Stimulated activated naive CD4-positive, alpha-beta T cell (primary cell): ENCODE measurements at places on chromosomes 5 and 9.

GRCh38 chr5:133247881-133248624, 196.2 kb downstream of the HSPA4 start:
- DNase-seq, result no peak

- no peak for DNase-seq
Measured at GRCh38 chr9:84339962-84340361, 596 bp downstream of the SLC28A3 start.

- no peak for DNase-seq
Measured at GRCh38 chr5:1159774-1160406, 41.5 kb upstream of the SLC6A19 start.

GRCh38 chr9:126592461-126592860, 21.3 kb upstream of the LMX1B start:
- DNase-seq, result no peak

DNA sequence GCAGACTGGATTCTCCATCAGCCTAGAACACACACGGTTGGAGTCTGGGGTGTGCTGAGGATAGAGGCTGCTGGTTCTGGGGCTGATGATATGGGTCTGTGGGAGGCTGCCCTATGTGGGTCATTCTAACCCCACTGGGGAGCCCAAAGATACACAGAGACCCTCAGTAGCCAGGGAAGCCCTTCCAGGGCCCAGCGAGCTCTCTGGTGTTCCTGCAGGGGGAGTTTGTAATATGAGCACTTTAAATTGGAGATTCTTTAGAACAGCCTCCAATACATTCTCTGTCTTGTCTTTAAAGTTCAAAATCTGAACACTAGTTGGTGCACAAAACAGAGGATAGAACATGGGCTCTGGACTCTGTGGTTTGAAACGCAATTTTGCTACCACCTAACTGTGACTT, 2.4 kb downstream of the ACTL7A start:
- DNase-seq, result no peak

GRCh38 chr9:119137479-119137878, 231.8 kb downstream of the BRINP1 start:
- DNase-seq, result no peak

GRCh38 chr9:102779356-102779755, 215.8 kb upstream of the CYLC2 start:
- no peak for DNase-seq

- DNase-seq, result no peak
Measured at GRCh38 chr9:1039589-1039988, 10.6 kb upstream of the DMRT2 start.

- no peak for DNase-seq
Measured at GRCh38 chr5:75964008-75964407, 119.2 kb upstream of the SV2C start.

GRCh38 chr5:179974246-179974945, 66.7 kb upstream of the TBC1D9B start:
- no peak for DNase-seq

- DNase-seq, result no peak
Measured at GRCh38 chr5:181170237-181170825, 22.9 kb downstream of the OR2V2 start.

DNA sequence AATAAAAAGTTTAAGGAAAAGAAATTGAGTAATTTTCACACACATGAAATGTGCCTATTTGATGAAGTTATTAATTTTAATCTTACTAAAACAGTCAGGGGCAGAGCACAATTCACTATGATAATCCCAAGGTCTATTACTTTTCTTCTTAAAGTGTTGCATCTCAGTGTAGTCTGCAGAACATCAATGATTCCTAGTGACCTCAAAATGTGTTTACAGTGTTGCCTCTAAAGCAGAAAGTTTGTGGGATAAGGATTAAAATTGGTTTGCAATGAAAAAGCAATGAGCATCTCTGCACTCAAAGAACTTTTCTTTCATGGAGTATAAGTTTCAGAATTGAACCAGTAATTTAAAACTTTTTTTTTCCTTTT, 63.0 kb downstream of the CEP120 start:
- no peak for DNase-seq

- DNase-seq, result no peak
Measured at GRCh38 chr5:4860631-4861030, 279.5 kb upstream of the ADAMTS16 start.

- no peak for DNase-seq
Measured at GRCh38 chr9:125587819-125588460, 119.1 kb downstream of the MAPKAP1 start.

GRCh38 chr9:110537841-110538646, 41.5 kb downstream of the SVEP1 start:
- DNase-seq, result no peak

GRCh38 chr9:131747352-131747751, 7.5 kb upstream of the RAPGEF1 start:
- DNase-seq, result no peak
